ENCODE measurements at places on chromosomes 16 and 17. TPM values are rescaled to one million over a fixed set of nuclear protein-coding genes. Genes with fewer than 3 reads are reported as not detected.

DNA sequence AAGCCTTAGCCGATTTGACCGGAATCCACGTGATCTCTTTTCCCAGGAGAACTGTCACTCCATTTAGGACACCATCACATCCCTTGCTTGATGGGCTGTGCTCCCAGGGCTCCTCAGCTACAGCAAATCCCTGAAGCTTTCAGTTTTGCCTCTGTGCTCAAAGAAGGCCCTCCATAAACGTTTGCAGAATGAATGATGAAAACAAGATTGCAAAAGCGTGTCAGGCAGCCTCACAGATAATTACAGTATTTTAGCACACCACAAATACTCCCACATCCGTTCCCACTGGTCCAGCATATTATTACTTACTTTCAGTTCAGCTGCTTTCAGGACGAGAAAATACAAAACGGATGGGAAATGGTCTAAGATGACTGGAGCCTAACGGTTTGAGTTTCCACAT, 84.6 kb downstream of the USP31 start:
- DNase-seq = no peak

GALR2 gene
- not detected for total RNA-seq

GRCh38 chr17:28570716-28571360, 486 bp downstream of the PIGS start:
- peak; percentile 34 for DNase-seq

DNA sequence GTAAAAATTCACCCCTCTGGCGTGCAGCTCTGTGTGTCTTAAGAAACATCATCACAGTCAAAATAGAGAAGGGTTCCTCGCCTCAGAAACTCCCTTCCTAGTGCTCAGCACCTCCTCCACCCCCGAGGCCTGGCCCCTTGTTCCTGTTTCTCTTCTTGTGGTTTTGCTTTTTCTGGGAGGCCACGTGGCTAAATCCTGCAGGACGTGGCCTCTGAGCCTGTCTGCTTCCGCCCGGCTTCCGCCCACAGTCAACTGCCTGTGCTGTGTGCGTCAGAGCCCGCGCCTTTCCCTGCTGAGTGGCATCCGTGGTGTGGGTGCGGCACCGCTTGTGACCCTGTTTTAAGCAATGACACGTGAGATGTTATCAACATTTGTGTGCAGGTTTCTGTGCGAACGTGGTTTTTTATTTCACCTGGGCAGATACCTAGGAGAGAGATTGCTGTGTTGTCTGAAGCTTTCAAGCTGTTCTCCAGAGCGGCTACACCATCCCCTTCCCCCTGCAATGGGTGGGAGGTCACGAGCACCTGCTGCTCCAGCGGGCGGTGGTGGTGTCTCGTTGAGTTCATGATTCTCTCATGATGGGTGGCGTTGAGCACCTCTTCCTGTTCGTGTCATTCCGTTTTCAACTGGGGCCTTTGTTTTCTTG, 21.7 kb downstream of the ACSF3 start:
- peak; percentile 95 for DNase-seq

- no peak for DNase-seq
Observed at GRCh38 chr16:85390511-85391174, 222.5 kb upstream of the GSE1 start.

- DNase-seq = no peak
Observed at GRCh38 chr16:54509456-54509855, 222.9 kb upstream of the IRX3 start.

KRTAP2-2 gene
- total RNA-seq = not detected

ZNF768 gene
- total RNA-seq = 5.8 TPM

- no peak for DNase-seq
Observed at GRCh38 chr17:48564188-48565021, 13.7 kb downstream of the HOXB4 start.

DNA sequence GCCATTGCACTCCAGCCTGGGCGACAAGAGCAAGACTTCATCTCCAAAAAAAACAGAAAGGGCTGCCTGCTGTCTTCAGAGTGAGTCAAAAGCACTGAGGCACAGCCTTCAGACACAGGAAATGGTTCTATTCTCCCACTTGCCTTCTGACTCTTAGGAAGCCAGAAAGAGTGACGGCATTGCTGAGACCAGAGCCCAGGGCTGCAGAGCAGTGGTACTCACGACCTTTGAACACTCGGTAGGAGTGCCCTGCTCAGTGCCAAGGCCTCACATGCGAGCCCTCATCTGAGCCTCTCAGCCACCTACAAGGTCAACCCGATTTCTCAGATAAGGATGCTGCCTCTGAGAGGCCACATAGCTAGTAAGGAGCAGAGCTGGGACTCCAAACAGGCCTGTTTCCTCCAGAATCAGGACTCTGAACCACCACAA, 3.5 kb upstream of the ITGAE start:
- no peak for DNase-seq

DOC2A gene
- total RNA-seq = not detected

All from CD4-positive, alpha-beta memory T cell (primary cell).